ENCODE measurements at places on chromosomes 5 and 9.
A peak's percentile ranks its signal among the peaks of the same experiment; 100 is the strongest.

- DNase-seq = peak; percentile 35
Observed at GRCh38 chr5:59065554-59065953, 482.7 kb downstream of the RAB3C start.

GRCh38 chr5:79774171-79774854 lies 84.7 kb downstream of the CMYA5 start:
- peak; percentile 21 for DNase-seq

- DNase-seq = no peak
Observed at GRCh38 chr5:16644301-16644889, 27.6 kb upstream of the RETREG1 start.

DNA sequence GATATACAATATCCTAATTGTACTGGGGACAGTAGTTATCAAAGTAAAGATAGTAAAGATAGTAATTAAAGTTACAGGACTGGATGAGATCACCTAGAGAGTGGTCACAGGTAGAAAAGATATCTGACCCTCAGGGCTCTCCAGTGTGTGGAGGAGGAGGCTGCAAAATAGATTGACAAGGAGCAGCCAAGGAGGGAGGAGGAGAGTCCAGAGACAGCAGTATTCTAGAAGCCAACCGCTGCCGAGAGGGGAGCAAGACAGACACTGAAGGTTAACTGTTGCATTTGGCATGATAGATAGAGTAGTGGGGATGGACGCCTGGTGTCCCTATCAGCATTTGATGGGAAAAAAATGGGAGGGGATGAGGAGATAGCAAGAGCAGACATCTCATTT lies 17.0 kb upstream of the F2RL1 start:
- DNase-seq = no peak

Measured in GM04504 (cell line).